BJ (cell line): ENCODE measurements at places on chromosomes 4 and X.

GRCh38 chrX:81206476-81206875, 4.6 kb downstream of the SH3BGRL start:
- no peak for DNase-seq

- no peak for DNase-seq
Observed at GRCh38 chr4:153564630-153565525, 98.7 kb downstream of the TMEM131L start.

GRCh38 chrX:38275615-38276014, 51.7 kb downstream of the RPGR start:
- peak; percentile 66 for DNase-seq

DNA sequence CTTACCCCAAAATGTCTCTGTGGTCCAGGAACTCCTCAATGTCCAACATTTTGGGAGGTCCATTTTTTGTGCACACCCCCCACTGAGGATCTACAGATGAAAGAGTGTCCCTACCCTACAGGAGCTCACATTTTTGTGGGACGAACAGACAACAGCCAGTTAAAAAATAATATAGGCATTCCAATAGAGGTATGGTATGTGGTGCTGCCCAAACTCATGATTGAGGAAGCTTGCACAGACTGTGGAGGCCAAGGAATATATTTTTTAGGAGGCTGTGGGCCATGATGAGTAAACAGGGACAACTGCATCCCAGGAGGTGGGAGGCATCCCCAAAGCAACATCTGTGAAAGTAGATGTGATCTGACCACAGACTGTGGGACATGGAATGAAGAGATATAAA, 181.0 kb upstream of the HCCS start:
- no peak for DNase-seq

DNA sequence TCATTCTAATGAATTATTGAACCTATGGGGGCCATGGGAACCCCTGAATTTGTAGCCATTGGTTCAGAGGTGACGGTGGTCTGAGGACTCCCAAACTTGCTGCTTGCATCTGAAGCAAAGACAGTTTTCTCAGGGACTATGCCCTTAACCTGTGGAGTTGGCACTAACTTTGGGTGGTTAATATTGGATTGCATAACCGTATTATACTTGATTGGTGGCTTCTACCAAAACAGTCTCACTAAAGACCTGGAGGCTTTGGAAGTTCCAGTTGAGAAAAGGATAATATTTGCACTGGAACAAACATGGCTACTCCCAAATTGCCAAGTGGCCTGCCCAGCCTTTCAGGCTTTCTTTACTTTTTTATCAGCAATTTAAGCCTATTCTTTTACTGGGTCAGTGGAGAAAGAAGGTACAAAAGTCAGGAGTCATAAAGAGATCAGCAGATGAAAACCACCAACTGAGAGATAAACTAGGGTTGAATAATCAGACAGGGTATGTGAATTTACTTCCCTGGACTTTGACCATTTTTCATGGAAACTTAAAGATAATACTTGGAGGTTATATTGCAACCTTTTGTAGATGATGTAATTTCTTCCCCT, 7.9 kb upstream of the KLHL8 start:
- no peak for DNase-seq

DNA sequence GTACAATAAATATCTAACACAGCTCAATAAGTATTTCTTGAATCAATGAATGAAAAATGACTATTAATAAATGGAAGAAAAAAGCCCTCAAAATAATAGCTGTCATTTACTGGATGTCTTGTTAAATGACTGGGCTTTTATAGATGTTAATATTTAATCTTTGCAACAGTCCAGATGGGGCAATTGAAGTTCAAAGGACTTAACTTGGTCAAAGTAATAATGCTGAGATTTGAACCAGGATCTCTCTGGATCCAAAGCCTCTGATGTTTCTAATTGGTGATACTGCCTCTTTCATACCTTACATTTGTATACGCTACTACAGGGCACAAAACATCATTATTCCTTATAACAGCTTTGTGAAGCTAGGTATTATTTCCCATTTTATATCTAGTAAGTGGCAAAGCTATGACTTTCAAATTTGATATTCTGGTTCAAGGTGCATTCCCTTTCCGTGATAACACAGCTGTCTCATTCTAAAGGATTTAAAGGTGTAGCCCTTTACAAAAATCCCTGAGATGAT, 72.6 kb downstream of the DCK start:
- DNase-seq: no peak

DNA sequence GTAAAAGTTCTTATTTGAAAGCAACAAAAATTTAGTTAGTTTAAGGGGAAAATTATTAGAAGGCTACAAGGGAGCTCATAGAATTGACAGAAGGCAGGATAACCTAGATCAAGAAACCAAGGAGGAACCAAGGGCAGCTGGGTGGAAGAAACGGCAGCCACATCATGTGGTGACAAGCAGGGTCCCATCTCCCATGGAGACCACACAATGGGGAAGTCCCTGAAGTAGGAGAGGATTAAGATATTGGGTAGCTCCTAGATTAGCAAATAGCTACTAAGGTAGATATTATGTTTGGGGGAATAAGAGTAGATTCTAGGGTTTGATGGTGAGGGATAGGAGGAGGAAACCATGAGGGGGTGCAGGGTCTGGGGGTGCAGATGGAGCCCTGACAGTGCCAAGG, 48.0 kb upstream of the TMEM154 start:
- no peak for DNase-seq

- no peak for DNase-seq
Observed at GRCh38 chr4:47705326-47705981, 132.4 kb downstream of the CORIN start.

GRCh38 chr4:47817275-47817674, 20.6 kb downstream of the CORIN start:
- no peak for DNase-seq

GRCh38 chrX:75638332-75638731, 115.5 kb upstream of the ZDHHC15 start:
- DNase-seq: no peak

GRCh38 chrX:29787656-29788055, 427.7 kb upstream of the MAGEB2 start:
- DNase-seq: no peak

DNA sequence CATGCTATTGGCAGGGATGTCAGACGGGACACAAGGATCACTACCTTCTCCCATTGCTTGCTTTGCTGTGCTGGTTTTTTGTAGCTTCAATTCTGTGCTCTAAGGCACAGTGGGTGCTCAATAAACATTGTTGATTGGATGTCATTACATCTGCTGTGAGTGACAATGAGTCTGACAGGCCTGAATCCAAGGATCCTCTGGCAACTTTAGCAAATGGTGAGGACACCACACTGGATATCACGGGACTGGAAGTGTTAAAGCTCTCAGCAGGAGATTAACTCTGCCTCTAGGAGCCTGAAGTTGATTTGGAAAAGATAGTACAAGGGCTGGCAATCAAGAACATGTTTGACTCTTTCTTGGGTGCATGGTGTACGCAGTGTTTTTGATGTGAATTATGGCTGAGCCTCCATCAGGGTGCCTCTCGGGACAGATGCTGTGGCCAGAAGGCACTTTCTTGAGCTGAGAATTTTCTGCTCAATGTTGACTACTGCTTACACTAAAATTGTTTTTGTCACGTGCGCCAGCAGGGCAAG, 217.9 kb downstream of the ARAP2 start:
- no peak for DNase-seq

DNA sequence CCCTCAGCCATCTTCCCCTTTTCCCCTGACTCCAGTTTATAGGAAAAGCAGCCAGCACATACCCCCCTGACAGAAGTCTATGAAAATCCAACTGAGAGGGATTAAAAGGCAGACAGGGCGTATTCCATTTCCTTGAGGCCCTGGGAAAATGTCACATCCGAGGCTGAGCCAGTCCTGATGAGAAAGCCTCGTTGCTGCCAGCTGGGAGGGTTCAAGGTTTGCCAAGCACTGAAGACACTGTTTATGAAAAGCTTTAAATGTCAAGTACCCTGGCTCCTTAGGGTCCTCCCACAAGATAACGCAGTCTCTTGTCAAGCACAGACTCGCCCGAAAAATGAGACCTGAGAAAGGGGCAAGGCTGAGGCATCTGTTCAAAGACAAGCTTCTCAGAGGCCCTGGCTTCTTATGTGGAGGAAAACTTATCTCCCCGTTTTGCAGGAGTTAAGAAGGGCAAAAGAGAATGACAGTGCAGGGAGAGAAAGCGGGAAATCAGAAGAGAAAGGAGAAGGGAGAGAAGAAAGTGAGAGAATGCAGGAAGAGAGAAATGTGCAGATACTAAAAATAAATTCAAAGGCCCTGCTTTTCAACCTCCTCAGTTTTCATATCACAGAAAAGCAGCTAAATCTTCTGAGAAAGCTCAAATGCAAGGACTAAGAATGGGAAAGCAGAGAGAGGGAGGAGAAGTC, 44.7 kb downstream of the SCD5 start:
- no peak for DNase-seq

GRCh38 chr4:99013402-99013843, 17.9 kb downstream of the METAP1 start:
- no peak for DNase-seq

GRCh38 chr4:125459531-125459930, 144.8 kb downstream of the FAT4 start:
- DNase-seq: no peak

GRCh38 chr4:15906020-15906443, 32.5 kb downstream of the FGFBP1 start:
- DNase-seq: no peak

GRCh38 chr4:152278505-152279233, 257.2 kb downstream of the FBXW7 start:
- no peak for DNase-seq

- DNase-seq: no peak
Observed at GRCh38 chrX:1581132-1581531, 10.3 kb upstream of the AKAP17A start.

- no peak for DNase-seq
Observed at GRCh38 chr4:64721106-64721505, 311.9 kb upstream of the TECRL start.

GRCh38 chrX:22095286-22095685, 63.2 kb downstream of the PHEX start:
- DNase-seq: no peak

DNA sequence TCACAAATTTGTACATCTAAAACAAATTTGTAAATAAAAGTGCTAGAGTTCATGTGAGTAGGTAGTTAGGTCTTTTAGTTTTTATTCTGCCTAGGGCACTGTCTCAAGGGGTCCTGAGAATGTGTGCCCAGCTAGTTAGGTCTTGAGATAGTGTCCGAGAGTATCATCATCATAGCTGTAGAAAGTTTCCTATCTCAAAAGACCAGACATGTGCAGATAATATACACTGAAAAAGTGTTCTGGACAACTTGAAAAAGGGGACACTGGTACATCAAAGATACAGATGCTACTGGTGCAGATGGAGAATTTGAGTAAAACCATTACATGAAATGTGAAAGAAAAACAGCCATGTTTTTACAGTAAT, 1.8 kb upstream of the ZCCHC4 start:
- no peak for DNase-seq

GRCh38 chrX:123489011-123489410, 243.8 kb downstream of the THOC2 start:
- DNase-seq: no peak

DNA sequence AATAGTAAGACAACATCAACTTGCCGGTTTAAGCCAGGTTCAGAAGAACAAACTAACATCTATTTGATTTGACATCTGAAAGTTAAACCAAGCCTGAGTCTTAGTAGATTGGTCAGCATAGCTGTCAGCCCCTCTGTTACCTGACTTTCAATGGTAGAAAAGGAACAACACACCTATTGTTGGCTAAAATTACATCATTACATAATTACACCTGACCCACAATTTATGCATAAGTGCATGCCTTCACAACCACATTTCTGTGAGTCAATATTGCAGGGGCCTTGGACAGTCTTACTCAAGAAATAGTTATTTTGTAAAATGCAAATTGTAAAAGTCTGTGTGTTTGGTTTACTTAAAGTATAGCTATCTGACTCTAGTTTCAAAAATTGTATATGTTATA, 36.2 kb downstream of the EGFL6 start:
- DNase-seq: no peak

DNA sequence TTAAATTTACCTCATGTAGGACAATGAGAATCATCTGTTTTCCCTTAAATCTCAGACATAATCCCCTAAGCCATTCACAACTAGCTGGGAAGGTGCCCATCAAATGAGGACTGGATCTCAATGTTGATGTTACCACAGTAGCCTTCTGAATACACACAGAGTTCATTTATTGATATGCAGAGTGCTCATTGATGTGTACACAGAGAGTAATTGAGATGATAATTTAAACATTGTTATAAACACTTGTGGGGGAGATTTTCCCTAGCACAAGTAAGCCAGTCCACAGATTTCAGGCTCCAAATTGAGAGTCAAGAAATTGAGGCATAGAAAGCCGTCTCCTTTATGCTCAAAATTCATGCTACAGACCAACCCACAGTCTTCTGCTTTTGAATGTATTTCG, 273.4 kb upstream of the TRPC5 start:
- DNase-seq: no peak

DNA sequence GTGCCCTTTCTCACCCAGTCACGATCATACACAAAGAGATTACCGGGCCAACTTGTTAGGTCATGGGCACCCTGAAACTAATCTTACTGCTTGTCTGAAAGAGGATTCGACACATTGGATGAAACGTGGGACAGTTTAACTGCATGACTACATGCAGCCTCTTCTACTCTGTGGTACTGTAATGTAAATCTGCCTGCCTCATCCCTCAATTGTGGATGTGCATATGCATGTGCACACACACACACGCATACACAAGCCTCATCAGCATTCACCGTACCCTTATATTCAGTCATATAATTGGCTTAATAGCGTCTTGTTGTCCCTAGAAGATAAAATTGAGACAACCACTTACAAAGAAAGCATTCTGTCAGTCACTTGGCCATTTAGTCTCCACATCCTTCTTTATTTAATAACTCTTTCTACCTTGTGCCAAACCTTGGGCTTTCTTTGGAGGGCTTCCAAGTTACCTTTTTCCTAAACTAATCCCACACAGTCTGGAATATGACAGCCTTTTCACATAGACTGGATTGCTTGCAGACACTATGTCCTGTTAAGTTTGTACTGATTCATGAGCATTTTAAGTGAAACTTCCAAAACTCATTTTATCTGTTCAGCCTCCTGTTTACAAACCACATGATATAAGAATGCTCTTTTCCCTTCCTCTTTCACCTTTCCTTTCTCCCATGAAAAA, 132.9 kb downstream of the AFF2 start:
- DNase-seq: no peak

- no peak for DNase-seq
Observed at GRCh38 chr4:182918791-182919302, 1.7 kb upstream of the DCTD start.

- DNase-seq: no peak
Observed at GRCh38 chr4:3043282-3044020, 30.9 kb downstream of the HTT-AS start.

- no peak for DNase-seq
Observed at GRCh38 chr4:169314906-169315305, 44.1 kb upstream of the SH3RF1 start.
